ENCODE measurements at places on chromosomes 16 and 17.

GRCh38 chr17:30393911-30394867 is 15.5 kb downstream of the CPD start:
- no peak for DNase-seq

DNA sequence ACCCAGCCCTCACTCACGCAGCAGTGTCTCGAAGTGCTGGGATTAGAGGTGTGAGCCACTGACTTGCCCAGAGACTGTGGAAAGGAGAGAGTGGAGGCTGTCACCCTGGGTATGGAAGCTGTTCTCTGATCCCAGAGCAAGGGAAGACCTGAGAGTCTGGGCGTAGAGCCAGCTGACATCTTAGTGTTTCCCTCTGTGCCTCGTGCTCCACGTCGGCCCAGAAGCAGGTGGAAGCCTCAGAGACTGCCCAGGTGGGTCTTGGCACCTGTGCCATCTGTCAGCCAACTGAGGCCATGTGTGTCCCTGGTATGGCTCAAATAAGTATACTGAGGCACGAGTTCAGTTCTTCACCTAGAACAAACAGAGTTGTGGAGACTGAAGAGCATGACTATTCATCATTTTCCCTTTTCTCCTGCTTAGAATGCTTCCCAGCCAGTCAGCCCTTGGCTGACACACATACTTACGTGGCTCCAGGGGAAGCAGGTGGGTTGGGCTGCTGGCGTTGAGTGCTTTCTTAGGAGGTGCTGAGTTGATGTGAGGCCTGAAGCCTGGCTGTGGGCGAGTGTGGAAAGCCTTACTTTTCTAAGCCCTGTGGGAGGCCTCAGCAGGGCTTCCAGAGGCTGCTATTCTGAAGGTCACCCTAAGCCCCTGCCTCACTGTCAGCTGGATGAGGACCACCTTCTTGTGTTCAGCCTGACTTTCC is 8.1 kb downstream of the CTRL start:
- no peak for DNase-seq

DNA sequence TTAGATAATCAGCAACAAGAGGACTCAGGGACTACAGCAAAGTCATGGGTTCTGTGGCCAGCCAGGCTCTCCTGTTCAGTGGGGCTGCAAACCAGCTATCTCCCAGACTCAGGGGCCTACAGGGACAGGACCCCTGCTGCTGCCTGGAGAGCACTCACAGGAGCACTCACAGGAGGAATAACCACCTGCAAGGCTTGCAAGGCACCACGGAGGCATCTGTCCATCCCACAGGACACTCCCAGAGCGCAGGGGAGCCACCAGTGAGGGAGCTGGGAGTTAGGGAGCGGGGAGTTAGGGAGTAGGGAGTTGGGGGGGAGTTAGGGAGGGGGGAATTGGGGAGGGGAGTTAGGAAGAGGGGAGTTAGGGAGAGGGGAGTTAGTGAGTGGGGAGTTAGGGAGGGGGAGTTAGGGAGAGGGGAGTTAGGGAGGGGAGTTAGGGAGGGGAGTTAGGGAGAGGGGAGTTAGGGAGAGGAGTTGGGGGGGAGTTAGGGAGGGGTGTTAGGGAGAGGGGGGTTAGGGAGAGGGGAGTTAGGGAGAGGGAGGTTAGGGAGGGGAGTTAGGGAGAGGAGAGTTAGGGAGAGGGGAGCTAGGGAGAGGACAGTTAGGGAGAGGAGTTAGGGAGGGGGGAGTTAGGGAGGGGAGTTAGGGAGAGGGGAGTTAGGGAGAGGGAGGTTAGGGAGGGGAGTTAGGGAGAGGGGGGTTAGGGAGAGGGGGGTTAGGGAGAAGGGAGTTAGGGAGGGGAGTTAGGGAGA is 5.7 kb downstream of the CANT1 start:
- DNase-seq, result no peak

DNA sequence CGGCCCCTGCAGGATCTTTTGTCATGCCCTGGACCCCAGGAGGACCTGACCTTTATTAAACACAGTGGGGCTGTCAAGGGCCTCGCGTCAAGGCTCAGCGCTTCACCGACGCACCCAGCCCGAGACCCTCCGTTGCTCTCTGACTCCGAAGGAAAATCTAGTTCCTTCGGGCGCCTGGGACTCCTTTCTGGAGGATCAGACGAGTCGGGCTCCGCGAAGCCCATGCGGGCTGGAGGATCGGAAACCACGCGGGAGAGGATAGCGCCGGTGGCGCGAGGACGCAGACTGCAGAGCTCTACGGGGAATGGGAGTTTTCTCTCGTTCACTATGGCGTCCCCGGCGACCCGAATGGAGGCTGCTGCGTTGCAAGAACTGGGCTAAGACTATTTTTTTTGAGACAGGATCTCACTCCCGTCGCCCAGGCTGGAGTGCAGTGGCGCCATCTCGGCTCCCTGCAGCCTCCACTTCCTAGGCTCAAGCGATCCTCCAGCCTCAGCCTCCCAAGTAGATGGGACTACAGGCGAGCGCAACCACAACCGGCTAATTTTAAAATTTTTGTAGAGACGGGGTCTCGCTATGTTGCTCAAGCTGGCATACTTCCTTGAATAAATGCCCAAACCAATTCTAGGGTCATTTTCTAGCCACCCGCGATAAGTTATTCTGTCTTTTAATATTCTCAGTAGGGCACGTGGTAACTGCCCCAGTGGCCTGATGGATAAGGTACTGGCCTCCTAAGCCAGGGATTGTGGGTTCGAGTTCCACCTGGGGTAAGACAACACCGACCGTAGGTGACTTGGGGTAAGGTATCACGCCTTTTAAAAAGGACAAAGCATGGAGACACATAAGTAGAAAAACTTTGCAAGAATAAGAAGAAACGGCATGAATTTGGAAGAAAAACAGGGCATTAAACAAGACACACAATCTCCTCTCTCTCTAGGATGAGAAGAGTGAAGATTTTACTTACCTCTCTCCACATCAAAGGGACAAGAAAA is 5.5 kb downstream of the OR1F1 start:
- no peak for DNase-seq

DNA sequence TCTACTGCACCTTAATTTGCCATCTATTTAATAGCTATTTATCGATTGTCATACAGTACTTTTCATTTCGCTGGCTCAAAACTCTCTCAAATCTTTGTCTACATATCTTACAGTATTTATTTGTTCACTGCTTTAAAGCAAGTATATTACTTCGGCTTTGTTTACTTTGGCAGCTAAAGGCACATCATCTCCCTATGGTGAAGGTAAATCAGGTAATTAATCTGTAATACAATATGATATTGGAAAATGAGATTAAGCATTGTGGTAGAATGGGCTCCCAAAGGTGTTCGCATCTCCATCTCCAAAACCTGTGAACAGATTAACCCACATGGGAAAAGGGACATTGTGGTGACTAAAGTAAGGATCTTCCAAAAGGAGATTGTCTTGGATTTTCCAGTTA is 6.5 kb downstream of the TMEM170A start:
- DNase-seq, result no peak

DNA sequence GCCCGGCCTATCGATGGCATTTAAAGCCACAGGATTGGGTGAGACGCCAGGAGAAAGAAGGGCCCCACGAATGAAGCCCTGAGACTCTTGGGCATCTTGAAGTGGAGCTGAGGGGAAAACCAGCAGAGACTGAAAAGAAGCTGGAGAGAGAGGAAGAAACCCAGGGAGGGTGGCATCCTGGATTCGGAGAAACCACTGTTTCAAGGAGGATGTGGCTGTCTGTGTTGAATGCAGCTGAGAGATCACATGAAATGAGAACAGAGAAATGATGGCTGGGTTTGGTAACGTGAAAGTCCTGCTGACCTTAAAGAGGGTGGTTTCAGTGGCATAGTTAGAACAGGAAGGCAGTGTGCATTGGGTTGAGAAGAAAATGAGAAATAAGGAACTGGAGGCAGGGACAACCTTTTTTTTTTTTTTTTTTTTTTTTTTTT is 3.8 kb downstream of the TNFSF12 start:
- peak; percentile 97 for DNase-seq

DNA sequence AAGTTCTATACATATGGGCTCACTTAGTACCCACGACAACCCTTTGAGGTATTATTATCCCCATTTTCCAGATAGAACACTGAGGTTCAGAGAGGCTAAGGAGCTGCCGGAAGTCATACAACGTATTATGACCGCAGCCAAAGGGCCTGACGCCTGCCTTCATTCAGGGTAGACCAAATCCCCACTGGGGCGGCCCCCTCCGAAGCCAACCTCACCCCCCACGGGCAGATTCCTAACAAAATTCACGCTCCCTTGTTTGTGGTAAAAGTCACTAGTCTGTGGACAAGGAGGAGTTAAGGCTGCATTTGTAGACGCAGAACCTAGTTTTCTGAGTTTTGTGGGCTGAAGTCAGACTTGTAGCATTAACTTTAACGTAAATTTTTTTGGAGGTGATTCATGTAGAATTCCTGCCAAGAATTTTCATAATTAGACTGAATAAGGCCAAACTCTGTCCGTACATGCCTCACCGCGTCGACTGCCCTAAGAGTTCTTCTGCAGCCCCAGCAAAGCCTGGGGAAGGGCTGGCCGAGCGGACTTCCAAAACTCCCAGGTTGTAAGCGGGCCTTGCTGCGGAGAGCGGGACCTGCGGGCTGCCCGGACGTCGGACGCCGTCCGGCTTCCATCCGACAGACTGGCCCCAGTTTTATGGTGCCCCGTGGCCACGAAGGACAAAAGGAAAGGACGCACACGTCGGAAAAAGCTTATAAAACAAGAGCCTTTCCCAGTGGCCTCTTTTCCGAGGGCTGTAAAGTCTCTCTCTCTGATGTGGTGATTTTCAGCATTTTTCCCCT is 75.7 kb downstream of the NXN start:
- no peak for DNase-seq

- no peak for DNase-seq
These were observed 86.8 kb downstream of the CCT6B start for GRCh38 chr17:34874478-34874877.

DNA sequence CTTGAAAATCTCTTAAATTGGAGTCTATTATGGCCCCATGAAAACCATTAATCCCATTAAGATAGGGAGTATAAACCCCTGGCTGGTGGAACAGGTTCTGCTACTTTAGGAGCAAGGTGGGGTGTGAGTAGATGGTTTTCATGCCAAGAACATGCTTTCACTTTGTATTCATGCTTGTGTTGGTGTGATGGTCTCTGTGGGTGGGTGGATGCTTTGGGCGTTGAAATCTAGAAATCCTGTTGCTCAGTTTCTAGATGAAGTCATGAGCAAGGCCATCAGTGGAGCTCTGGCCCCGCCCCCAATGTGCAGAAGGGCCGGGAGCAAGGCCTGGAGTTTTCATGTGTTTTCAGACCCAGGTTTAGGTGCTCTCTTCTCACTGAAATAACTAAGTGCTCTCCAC is 20.1 kb downstream of the PLD6 start:
- DNase-seq, result no peak

GRCh38 chr16:11475896-11476630 is 110.7 kb downstream of the LITAF start:
- no peak for DNase-seq

- DNase-seq, result no peak
These were observed 43.2 kb downstream of the CUEDC1 start for GRCh38 chr17:57911834-57912673.

GRCh38 chr17:62628831-62629555 is 1.5 kb downstream of the MRC2 start:
- no peak for DNase-seq

- no peak for DNase-seq
These were observed 17.1 kb downstream of the GNA13 start for GRCh38 chr17:65039336-65039988.

DNA sequence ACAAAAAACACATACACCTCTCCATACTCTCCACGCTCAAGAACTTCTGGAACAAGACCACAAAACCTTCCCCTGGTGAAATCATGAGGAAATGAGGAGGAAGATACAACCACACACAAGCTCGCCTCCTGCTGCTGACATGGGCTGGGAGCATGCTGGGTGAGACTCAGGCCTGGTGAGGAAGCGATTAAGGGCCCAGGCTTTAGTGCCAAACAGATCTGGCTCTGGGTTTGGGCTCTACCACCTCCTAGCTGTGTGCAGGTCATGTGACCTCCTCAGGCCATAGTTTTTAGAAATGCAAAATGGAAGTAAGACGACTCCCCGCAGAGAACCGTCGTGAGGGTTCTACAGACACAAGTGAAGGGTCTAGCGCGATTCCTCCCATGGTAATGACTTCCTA is 41.3 kb downstream of the VAC14 start:
- no peak for DNase-seq

DNA sequence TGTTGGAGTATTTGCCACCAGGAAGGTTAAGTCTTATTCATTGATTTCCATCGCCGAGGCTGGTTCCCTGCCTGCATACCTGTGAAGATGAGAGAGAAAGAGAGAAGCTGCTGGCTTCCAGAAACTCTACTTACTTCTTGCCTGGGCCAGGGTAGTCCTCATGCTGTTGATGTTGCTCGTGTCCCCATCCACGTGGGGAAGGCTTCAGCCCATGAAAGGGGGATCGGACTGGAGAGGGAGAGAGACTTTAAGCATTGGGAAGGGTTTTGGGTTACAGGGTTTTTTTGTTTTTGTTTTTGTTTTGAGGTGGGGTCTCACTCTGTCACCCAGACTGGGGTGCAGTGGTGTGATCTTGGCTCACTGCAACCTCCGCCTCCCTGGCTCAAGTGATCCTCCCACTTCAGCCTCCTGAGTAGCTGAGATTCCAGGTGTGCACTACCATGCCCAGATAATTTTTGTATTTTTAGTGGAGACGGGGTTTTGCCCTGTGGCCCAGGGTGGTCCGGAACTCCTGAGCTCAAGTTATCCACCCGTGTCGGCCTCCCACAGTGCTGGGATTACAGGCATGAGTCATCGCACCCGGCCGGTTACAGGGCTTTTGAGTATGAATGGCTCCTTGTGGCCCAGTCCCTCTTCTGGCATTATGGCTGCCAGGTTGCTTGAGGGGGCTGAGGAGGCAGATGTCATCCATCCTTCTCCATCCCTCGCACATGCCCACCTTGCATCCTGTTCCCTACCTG is 26.6 kb downstream of the ITGB3 start:
- DNase-seq, result no peak

DNA sequence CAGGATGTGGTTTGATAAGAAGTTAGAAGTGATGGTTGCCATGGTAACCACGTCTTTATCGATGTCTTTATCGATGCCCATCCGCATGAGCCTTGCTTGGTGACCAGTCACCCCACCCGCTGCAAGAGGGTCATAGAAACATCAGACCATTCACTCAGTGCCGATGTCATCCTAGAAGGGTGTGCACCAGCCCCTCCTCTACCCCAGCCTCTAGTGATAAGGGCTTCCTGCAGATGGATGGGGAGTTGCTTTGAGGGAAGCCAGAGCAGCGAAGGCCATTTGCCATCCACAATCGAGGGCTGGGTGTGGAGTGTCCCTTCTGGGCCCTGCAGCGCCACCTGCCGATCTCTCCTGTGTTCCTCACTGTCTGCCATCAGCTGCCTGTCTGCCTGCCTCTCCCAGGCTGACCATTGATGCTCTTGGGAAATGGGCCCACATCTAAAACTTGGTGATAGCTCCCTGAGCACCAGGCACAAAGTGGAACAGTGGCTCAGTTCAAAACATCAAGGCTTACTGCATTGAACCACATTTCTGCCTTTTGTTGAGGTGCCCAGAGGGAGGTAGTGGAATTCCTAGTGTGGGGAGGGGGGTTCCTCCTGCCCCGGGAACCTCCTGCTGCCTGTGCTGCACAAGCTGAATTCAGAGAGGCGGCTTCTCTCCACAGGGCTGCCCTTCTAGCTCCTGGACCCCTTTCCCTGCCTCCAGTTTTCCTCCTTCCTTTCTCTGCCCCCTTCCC is 8.9 kb downstream of the CALB2 start:
- peak; percentile 51 for DNase-seq
